GM03348 (cell line): ENCODE measurements at places on chromosomes 12 and 14.

DNA sequence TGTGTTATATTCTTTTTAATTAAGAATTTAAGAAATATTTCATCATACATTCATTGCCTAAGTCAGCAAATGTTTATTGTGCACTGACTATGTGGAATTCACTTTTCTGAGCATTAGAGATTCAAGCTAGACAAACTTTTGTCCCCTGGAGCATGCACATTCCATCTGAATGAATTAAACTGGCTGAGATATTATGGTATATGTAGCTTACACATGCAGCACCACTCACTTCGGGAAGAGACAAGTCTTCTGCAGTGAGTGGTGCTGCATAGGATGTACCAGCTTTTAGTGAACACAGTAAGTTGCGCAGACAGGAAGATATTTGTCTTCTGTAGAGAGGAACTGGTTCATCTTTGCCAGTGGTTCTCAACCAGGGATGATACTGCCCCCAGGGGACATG is 318.4 kb downstream of the SYT1 start:
- no peak for DNase-seq

DNA sequence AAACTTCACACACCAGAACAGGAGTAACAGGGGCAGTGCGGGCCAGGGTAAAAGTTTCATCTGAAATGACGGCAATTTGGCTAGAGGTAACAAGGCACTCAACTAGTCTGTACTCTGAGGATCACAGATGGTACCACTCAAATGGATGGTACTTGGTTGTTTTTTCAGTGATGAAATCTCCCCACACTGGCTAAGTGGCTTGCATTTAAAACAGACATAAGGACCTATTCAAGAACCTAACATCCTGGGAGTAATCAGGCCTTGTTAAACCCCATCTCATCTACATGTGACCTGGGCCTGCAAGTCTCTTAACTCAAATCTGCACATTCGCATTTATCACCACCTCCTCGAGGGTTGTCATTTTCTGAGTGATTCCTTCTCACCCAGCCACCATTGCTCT is 90.8 kb downstream of the PRKAB1 start:
- no peak for DNase-seq

GRCh38 chr12:6896846-6897435 is 7.7 kb upstream of the LRRC23 start:
- no peak for DNase-seq

DNA sequence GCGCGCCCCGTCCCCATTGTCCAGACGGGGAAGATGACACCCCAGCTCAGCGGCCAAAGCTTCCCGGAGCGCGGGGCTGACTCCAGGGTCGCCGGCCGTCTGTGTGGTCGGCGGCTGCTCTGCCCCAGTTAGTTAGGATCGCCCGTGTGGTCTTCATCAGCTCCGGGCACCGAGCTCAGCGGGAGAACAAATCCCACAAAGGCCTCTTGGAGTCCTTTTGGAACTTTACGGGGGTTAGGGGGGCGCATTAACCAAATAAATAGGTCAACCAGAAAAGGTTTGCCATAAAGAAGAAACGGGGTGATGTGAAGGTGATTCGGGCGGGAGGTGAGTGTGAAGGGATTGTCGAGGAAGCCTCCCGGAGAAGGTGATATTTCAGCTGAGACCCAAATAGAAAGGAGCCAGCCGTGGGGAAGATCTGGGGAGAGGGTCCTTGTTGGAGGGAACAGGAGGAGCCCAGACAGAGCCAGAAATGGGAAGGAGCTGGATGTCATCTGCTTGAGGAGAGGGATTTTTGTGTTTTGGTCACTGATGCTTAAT is 697 bp downstream of the ATP6V0A2 start:
- no peak for DNase-seq

GRCh38 chr14:31933716-31934115 is 143.4 kb upstream of the ARHGAP5 start:
- DNase-seq: no peak

GRCh38 chr12:58554522-58555157 is 365.7 kb downstream of the LRIG3 start:
- DNase-seq: no peak

DNA sequence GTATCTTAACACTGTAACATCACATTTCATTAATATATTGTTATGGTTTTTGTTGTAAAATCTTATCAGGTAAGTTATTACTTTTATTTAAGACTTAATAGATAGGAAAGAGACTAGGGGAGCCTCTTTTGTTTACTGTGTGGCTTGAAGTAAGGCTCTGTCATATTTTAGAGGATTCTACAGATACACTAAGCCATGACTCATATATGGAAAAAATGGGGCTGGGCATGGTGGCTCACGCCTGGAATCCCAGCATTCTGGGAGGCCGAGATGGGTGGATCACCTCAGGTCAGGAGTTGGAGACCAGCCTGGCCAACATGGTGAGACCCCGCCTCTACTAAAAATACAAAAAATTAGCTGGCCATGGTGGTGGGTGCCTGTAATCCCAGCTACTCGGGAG is 23.6 kb upstream of the NPFF start:
- DNase-seq: peak; percentile 34

DNA sequence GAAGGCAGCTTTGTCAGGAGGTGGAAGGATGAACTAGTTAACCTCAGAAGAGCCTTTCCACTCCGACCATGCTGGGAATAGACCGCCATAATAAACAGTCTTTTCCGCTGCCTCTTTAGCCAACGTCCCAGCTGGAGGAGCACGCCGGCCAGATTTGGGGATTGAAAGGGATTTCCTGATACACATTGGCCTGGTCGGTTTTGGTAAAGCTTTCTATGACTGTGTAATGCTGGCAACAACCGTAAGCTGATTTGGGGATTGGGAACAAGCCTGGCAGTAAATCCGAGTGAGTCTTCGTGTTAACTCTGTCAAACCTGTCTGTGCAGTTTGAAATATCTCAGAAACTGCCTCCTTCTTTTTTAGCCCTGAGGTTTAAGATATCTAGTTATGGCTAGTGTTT is 87.0 kb downstream of the DAD1 start:
- no peak for DNase-seq

DNA sequence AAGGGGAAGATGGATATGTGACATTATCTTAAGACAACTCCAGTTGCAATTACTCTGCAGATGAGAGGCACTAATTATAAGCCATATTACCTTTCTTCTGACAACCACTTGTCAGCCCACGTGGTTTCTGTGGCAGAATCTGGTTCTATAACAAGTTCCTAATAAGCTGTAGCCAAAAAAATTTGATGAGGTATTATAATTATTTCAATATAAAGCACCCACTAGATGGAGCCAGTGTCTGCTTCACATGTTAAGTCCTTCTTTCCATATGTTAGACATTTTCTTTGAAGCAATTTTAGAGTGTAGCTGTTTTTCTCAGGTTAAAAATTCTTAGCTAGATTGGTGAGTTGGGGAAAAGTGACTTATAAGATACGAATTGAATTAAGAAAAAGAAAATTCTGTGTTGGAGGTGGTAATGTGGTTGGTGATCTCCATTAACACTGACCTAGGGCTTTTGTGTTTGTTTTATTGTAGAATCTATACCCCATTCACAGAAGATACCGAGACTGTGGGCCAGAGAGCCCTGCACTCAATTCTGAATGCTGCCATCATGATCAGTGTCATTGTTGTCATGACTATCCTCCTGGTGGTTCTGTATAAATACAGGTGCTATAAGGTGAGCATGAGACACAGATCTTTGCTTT is 36.9 kb downstream of the PSEN1 start:
- peak; percentile 57 for DNase-seq

DNA sequence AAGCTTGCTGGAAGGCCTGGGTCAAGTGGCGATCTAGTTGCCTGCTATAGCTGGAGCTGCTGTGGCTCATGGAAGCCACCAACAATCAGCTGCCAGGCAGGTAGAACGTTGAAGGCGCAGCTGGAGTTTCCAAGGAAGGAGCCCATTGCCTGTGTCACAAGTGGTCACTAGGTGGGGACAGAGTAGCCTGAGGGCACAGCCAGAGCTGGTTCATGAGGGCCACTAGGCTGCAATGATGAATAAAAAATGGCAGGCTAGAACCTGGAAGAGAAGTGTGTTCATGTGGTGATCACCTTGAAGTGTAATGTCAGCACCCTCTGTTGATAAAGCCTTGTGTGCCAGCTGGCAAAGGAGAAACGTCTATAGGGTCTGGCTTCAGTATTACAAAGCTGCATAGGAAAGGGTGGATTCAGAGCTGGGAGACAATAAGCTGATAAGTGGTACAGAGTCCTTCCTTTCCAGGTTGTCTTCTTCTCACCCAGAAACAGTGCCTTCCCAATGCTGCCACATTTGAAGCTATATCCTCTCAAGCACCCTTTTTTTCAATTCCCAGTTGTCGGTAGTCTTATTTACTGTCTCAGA is 165.8 kb downstream of the EMP1 start:
- DNase-seq: peak; percentile 74

GRCh38 chr12:4444031-4444430 is 1.6 kb downstream of the FGF6 start:
- DNase-seq: no peak

GRCh38 chr12:5969156-5969973 is 24.3 kb upstream of the ANO2 start:
- DNase-seq: no peak

GRCh38 chr12:112207397-112207924 is 82.1 kb downstream of the TRAFD1 start:
- DNase-seq: no peak

- no peak for DNase-seq
Measured at GRCh38 chr14:35678403-35679028, 130.6 kb downstream of the RALGAPA1 start.

DNA sequence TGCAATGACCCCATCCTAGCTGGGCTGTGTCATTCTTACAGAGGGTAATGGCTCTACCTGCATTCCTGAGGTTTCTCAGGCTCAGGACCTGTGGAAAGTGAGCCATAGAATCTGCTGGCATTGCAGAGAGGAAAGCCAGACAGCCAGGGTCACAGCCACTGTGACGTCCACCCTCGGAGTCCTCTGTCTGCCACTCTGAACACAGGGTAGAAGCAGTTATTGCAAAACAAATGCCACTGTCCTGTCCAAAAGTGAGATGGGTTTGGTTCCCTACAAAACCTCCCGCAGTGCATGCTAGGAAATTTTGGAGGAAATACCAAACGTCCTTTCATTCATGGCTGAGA is 37.8 kb downstream of the TNFAIP2 start:
- peak; percentile 53 for DNase-seq

GRCh38 chr12:69240631-69240995 is 1.2 kb downstream of the CPSF6 start:
- no peak for DNase-seq
